Substantia nigra (tissue), 51 donors: ENCODE measurements at places on chromosomes 13 and 19.
A peak's percentile ranks its signal among the peaks of the same experiment; 100 is the strongest.

GRCh38 chr13:23695711-23696464 is 125.7 kb downstream of the TNFRSF19 start:
- DNase-seq: no peak

DNA sequence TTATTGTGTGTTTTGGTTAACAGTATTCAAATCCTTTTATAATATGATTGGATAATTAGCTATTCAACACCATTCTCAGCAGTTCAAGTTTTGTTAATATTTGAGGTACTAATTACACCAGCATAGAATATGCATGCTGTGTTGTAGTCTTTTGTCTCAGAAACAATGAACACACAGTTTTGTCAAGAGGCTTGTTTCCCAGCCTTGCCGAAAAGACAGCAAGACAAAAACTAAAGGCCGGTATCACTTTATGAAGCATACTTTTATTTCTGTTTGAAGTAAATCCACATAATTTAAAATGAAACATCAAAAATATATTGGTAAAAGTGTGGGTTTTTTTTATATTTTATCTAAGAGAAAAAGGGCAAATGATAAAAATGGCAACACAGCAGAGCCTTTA is 7.5 kb downstream of the GPR180 start:
- no peak for DNase-seq

GRCh38 chr19:37654629-37655300 is 500 bp downstream of the ZFP30 start:
- DNase-seq: peak; percentile 24

DNA sequence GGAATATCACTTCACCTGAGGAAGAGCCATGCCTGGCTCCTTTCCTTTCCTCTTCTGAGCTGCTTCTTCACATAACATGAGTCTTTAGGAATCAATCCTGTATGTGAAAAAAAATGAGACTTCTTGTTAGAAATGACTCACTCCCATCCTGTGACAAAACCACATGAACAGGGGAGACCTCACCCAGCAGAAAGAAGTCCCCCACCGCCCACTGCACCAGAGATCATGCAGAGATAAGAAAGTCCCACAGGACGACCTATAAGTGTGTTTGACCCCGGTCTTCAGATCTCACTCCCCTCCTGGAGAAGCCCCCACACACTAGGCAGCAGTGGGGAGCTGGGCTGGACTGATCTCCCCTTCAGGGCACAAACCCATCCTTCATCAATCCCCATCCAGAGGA is 7.8 kb downstream of the ZNF600 start:
- no peak for DNase-seq

DNA sequence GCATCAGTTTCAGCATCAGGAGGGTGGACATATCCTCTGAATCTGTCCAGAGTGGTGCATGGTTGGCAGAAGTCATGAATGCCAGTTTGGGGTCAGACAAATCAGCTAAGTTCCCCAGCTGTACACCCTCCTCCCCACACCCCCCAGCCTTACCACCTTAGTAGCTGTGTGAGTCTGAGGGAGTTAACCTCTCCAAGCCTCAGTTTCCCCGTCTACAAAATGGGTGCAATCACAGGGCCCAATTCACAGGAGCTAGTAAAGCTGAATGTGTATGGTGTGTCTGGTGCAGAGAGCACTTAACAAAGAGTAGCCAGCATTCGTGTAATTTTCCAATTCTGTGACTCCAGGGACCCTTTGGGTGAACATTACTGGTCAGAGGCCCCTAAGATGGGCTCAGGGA is 13.4 kb upstream of the ZNF358 start:
- no peak for DNase-seq

DNA sequence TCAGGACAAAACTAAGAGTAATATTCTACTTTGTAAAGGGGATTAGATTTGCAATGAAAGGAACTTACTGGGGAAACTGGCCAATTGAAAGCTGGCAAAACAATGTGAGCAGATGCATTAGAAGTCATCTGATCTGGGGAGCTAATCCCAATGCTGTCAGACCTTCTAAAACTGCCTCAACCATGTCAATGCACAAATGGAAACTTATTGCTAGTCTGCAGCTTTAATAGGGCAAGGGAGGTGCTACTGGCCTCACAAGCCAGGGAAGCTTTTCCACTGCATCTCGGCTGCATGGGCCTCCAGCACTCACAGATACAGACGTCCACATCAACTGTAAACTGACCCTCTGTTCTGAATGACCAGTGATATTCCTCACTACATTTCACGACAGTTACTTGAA is 154.2 kb downstream of the LHFPL6 start:
- DNase-seq: no peak

- no peak for DNase-seq
Measured at GRCh38 chr19:46404753-46405468, 8.5 kb downstream of the CCDC8 start.

DNA sequence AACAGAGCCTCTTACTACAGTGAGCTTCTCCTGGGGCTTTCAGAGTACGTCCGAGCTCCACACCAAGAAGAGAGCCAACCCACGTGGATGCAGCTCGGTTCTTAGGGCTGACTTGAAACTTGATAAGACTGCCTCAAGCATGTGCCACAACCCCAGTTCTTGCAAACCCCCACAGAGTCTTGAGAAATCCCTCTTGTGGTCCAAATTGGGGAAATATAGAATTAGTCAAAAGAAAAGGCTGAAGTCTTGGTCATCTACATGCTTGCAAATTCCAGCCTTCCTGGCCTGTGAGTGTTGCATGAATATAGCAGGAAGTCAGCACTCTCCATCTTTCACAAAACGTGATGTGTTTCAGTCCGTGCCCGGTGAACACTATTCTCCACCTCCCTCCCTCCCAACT is 95.2 kb downstream of the GGACT start:
- no peak for DNase-seq

DNA sequence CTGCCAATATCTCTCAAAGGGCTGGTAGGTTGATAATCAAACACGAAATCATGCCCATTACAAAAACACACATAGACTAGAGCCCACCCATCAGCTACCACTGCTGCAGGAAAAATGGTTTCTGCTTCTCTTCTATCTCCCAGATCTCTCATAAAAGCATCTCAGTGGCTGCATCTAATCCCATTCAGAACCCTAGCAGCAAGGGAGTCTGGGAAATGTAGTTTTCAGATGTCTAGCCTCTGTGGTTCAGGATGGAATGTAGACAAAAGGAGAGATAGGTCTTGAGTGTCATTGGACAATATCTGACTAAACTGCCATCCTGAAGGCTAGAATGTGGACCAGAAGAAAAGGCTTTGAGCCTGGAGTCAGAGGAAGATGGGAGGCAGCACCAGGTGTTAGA is 32.1 kb downstream of the RDH8 start:
- no peak for DNase-seq

- DNase-seq: no peak
Measured at GRCh38 chr13:77703408-77703807, 5.9 kb downstream of the SLAIN1 start.

DNA sequence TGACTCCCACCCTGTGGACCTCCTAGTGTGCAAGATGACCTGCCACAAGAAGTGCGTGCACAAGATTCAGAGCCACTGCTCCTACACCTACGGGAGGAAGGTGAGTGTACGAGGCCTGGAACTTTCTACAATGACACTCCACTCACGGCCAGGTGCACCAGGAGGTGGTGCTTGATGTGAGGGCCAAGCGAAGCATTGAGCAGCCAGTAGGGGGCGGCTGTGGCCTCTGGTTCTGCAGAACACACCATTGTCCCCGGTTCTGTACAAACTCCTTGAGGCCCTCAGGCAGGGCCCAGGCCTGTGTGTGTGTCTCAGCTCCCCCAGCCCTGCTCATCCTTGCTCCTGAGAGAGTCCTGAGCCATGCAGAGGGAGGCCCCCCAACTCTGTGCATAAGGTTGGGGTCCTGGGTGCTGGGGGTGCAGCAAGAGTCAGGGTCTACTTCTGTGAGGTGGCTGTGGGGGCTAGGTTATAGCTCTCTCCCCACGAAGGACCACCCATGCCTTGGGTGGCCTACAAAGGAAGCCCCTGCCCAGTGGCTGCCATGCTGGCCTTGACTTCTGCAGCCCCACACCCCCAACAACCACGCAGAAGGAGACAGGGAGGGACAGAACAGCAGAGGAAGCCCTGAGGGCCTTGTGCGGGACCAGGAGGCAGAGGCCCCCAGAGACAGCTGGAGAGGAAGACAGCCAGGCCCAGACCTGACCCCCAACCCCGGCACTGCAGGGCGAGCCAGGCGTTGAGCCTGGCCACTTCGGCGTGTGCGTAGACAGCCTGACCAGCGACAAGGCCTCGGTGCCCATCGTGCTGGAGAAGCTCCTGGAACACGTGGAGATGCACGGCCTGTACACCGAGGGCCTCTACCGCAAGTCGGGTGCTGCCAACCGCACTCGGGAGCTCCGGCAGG is 9.7 kb upstream of the USE1 start:
- DNase-seq: no peak
